LHCN-M2 (cell line): ENCODE measurements at places on chromosomes 12 and 14.

DNA sequence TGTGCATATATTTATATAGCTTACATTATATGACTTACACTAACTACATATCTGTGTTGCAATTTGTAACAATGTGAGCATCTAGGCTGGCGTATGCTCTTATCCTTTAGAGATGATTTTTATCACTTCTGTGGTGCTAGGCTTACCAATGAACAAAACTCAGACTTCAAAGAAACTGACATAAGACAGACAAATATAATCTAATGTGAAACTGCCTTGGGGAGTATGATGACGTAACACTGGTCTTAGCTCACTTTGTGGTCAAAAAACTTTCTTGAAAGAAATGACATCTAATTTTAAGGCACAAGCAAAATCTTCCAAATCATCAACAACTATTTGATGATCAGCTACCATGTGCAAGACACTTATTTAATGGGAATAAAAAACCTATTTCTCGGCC is 50.0 kb downstream of the SOX5 start:
- DNase-seq = no peak

- DNase-seq = no peak
Observed at GRCh38 chr12:110245369-110245772, 35.7 kb upstream of the ATP2A2 start.

DNA sequence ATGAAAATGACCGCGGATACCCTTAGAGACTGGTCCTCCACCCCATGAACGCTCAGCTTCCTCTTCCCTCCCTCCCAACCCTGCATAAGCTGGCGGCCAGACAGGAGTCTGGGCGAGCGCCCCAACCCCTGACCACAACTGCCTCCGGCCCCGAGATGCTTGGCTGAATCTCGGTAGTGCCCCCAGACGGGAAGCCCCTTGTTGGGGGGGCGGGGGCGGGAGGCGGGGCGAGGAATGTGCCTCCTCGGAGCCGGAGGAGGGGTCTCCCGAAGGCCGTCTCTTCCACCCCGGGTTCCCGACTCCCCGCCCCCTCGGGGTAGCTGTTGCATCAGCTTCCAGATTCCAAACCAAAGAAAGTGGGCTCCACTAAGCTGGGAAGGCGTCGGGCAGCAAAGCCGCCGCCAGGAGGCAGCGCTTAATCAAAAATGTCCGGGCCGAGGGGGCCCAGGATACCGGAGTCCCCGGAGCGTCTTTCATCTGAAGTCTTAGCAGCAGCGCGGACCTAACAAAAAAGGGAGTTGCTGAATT is 7.1 kb upstream of the MRPL52 start:
- peak; percentile 78 for DNase-seq

DNA sequence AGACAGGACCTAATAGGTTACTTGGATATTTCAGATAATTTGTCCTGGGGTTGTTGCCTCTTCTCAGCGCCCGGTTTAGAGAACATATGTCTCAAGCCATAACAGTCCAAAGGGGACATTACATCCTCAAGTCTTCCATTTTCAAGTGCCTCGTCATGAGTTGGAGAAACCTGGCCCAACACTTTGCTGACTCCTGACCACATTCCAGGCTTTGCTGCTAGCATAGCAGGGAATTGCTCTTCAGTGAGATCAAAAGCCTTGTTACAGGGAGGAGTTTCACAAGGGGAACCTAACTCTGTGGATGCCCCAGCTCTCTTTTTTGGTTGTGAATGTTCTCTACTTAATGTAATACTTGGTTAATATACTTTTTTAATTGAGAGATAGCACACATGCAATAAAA is 8.2 kb upstream of the MMP19 start:
- DNase-seq = peak; percentile 28

GRCh38 chr14:103501041-103501870 is 21.4 kb downstream of the CKB start:
- DNase-seq = no peak

- no peak for DNase-seq
Observed at GRCh38 chr14:100393362-100393761, 70.2 kb downstream of the SLC25A47 start.

- no peak for DNase-seq
Observed at GRCh38 chr14:25103271-25103670, 53.3 kb upstream of the STXBP6 start.

- DNase-seq = no peak
Observed at GRCh38 chr14:105737504-105738246, 211.3 kb downstream of the TMEM121 start.

GRCh38 chr12:89470741-89471509 is 53.7 kb downstream of the GALNT4 start:
- DNase-seq = peak; percentile 56

- DNase-seq = peak; percentile 92
Observed at GRCh38 chr12:75660805-75661404, 149.5 kb upstream of the KRR1 start.

DNA sequence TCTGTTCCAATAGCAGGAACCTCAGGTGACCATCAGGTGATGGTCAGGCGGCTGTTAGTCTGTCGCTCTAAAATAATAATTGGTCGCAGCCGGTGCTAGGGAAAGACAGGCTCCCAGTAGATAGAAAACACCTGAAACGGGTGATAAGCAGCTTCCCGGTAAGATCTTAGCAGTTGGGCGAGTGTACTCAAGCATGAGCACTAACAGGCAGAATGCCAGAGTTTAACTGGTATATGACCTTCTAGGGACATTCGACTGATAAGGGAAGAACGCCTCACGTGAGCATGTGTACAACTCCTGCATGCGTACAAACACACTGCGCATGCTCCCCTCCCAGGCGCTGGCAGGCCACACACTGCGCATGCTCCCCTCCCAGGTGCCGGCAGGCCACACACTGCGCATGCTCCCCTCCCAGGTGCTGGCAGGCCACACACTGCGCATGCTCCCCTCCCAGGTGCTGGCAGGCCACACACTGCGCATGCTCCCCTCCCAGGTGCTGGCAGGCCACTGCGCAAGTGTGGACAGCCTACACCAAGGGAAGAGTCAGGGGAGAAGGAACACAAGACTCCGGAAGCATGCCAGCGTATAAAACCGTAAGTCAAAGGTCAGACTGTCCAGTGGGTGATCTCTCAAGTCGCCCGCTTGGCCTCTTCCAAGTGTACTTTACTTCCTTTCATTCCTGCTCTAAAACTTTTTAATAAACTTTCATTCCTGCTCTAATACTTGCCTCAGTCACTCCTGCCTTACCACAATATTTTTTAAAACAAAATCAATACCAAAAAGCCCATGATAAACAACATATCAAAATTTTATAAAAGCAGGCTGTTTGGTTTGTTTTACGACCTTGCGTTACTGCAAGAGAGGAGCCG is 24.5 kb downstream of the GPRC5D start:
- no peak for DNase-seq
